NCI-H187 (cell line): ENCODE measurements at places on chromosomes 11 and 22.

DNA sequence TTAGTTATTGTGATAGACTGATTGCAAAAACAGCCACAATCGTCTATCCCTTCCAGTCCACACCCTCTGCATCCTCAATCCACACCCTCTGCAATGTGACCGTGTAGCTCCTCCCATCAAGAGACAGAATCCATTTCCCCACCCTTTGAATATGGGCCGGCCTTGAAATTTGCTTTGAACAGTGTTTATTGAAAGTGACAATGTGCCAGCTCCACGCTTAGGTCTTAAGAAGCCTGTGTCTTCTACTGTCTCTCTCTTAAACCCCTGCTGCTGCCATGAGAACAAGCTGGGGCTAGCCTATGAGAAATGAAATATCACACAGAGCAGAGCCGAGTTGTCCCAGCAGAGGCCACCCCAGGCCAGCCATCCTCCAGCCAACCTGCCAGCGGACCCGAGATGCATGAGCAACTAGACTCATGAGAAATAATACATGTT is 22.3 kb upstream of the MICAL2 start:
- DNase-seq: no peak

DNA sequence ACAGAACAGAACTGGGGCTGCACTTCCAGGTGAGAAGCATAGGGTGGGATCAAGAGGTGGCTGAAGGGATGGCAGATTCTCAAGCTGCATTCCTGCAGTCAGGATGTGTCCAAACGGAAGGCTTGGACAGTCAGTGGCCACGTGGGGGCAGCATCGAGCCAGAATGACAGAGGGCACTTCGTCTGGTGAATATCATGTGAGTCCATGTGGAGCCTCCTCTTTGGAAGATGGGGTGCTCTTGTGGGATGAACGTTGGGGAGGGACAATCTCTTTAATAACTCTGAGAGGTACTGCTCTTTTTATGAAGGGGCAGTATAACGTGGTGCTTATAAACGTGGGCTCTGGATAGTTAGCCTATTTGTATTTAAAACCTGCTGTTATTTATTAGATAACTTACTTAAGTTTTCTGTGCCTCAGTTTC is 154.9 kb upstream of the NAV2 start:
- peak; percentile 49 for DNase-seq

GRCh38 chr22:34763496-34763895 is 302.5 kb upstream of the ISX start:
- no peak for DNase-seq

GRCh38 chr11:105693075-105693759 is 83.3 kb downstream of the GRIA4 start:
- DNase-seq: no peak

GRCh38 chr11:19816040-19816439 is 103.4 kb downstream of the NAV2 start:
- DNase-seq: no peak

DNA sequence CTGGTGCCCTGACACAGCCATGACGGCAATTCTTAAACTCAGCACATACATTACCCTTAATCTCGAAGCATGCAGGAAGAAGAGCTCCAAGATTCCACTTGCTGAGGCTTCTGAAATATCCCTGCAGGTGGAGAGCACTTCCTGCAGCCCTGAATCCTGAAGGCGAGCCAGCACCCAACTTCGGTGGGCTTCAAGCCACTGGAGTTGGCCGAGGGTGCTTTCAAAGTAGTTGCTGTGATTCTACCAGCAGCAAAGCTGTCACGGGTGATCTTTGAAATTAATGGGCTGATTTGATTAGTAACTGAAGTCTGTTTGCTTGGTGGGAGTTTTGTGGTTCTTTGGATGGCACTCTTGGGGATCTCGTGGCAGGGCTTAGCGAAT is 9.0 kb upstream of the FTH1 start:
- DNase-seq: no peak

- no peak for DNase-seq
Observed at GRCh38 chr11:121412000-121412587, 40.0 kb upstream of the SORL1 start.

DNA sequence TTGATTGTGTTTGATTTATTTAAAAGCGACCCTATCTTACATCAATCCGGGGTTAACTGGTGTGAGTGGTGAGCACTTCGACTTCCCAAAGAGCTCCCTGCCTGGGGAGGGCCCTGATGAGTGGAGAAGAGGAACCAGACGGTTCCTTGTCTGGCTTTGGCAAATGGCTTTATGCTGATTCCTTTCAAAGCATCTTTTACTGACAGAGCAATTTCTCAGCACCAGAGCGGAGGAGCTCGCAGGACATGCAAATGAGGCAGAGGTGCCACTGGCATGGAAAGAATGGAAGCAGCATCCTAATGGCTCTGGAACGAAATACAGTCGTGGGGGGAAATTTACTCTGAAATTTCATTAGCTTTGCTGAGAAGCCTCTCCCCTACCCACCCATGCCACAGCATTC is 410.9 kb upstream of the B3GAT1 start:
- DNase-seq: no peak

GRCh38 chr11:118694185-118694584 is 14.7 kb upstream of the TREH start:
- no peak for DNase-seq

DNA sequence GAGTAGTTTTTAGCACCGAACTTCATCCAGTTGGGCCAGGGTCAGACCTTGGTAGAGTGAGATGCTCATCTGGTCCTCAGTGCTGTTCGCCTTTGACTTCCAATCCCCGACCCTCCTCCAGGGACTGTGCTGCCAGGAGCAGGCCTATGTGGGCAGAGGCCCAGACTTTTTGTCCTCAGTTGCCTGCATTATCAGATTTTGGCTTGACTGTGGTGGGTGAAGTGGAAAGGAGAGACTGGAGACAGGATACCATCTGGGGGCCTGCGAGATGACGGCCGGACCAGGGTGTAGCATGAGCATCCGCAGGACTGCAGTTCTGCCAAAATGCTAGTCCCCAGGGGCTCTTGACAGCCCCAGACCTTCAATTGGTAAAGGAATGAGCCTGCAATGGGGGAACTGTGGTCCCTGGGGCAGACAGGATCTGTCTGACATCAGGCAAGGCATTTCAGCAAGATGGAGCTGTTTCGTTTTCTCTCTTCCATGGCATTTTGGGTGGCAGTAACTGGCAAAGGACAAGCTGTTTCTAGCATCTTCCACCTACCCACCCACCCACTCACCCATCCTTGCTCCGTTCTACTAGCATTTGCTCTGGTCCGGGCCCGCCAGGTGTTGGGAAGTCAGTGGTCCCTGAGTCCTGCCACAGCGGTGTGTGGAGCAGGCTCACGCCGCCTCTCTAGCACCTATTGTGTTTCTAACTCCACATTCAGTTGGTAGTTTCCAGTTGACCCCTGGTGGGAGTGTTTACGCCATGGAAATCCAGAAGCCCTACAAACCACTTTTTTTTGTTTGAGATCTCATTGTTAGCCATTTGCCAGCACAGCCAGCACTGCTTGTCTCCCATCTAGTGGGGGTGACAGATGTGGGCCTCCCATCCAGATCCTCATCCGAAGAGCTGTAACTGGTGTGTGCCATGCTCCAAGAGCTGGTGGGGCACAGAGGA is 53.5 kb downstream of the OTOG start:
- DNase-seq: no peak

DNA sequence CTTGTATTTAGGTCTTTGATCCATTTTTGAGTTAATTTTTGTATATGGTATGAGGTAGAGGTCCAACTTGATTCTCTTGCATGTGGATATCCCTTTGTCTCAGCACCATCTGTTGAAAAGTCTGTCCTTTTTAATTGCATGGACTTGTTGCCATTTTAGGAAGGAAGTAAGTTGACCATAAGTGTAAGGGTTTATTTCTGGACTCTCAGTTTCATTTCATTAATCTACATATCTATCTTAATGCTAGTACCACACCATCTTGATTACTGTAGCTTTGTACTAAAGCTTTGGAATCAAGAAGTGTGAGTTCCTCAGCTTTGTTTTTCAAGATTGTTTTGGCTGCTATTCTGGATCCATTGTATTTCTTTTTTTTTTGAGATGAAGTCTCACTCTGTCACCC is 31.4 kb downstream of the CBL start:
- no peak for DNase-seq

GRCh38 chr11:8080674-8081590 is at the start of gene TUB:
TSS of gene TUB (plus strand) at chr11:8081211. CDS start at chr11:8081511, 300 bp downstream.
- DNase-seq: no peak

GRCh38 chr22:43098356-43098755 is 9.2 kb upstream of the TTLL1 start:
- DNase-seq: no peak

DNA sequence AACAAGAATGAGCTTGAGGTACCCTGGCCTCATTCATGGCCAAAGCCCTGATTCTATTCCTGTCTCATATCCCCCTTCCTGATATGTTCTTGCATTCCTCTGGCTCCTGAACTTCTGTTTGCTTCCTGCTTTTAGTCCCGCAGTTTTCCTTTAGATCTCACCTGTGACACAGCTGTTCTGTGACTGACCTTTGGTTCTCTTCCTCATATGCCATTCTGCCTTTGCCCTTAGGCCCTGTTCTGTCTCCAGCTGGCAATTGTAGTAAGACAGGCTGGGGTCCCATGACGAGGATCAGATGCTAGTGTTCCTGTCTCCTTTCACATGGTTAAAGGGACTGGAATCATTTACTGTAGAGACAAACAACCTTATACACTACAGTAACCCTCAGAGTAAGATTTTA is 59.0 kb upstream of the PDE3B start:
- DNase-seq: no peak

DNA sequence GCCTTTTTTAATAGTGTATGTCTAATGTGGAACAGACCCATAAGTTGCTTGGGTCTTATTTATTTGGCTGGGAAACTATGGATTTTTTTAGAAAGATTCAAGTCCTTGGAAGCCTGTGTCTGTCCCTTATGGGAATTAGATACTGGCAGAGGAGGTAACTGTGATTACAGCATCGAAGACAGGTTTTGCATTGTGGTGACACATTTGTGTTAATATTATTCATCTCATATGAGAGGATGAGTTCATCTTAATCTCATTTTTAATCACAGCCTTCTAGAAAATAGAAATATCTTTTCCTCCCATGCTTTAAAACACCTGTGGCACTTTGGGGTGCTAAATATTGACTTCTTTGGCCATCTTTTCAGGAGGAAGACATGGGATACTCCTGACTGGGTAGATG is 9.2 kb downstream of the TAB1 start:
- DNase-seq: no peak

DNA sequence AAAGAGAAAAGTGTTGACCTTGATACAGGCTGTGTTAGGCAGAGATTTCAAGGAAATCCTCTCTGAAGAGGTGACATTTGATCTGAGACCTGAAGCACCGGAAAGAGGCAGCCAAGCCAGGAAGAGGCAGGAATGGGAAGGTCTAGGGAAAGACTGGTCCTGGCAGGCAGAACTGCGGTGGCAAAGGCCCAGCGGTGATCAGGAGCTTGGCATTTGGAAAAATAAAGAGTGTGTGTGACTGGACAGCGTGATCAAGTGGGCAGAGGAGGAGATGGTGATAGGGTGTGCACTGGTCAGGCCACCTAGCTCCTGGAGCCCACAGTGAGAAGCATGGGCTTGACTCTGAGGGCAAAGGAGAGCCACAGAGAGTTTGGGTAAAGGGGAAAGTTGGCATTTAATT is 27.2 kb upstream of the GAB4 start:
- DNase-seq: no peak

- DNase-seq: no peak
Observed at GRCh38 chr11:65473278-65473860, 25.5 kb upstream of the MALAT1 start.

- DNase-seq: no peak
Observed at GRCh38 chr11:119889111-119889510, 160.1 kb upstream of the NECTIN1 start.

DNA sequence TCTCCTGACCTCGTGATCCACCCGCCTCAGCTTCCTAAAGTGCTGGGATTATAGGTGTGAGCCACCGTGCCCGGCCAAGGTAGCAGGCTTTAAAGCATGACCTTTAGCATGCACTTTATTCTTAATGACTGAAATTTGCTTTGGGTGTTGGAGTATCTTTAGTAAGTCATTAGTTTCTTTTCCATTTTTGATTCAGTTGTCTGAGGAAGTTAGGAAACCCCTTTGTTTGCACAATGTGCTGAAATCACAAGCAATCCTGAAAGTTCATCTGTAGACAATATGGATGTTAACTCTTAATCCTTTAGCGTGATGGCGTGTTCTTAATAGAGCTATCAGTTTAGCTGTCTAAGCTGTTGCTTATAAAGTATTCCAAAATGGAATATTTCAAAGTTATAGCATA is 16.8 kb downstream of the SDHD start:
- DNase-seq: no peak

GRCh38 chr11:20489948-20490347 is 102.4 kb downstream of the PRMT3 start:
- DNase-seq: no peak

- DNase-seq: no peak
Observed at GRCh38 chr22:49618677-49618953, 209.1 kb downstream of the BRD1 start.

DNA sequence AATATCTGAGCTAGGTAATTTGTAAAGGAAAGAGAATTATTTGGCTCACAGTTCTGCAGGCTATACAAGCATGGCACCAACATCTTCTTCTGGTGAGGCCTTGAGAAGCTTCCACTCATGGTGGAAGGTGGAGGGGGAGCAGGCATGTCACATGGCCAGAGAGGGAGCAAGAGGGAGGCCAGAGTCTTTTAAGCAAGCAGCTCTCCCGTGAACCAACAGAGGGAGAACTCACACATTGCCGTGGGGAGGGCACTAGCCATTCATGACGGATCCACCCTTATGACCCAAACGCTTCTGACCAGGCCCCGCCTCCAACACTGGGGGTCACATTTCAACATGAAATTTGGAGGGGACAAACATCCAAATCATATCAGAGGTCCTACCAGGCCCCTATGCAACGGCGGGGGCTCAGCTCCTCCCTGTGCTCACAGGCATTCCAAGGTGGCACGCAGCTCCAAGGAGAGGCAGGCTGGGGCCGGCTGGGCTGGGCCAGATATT is 4.6 kb downstream of the C11orf96 start:
- no peak for DNase-seq

DNA sequence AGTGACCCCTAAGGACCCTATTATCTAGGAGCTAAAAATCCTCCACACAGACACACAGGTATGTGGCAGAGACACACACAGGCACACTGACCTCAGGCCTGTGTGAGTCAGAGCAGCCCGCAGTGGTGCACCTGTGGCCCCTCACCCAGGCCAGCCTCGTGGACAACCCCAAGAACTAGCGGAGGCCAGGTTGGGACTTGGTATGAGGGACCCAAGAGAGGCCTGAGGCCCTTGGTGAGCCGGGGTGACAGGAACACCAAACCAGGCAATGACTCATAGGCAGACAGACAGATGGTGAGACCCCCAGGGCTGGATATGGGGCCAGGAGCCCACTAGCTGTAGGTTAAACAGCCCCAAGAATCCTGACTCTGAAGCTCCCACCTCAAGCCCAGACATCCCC is 6.0 kb downstream of the CASTOR1 start:
- no peak for DNase-seq

GRCh38 chr11:70569996-70570692 is 171.8 kb downstream of the CTTN start:
- no peak for DNase-seq
